Stimulated activated CD8-positive, alpha-beta memory T cell treated with anti-CD3 and anti-CD28 coated beads, Interleukin-12 subunit alpha, Interleukin-12 subunit beta, amount 100 ng/mL, for 1 hour (primary cell): ENCODE measurements at places on chromosomes 7 and 10.

DNA sequence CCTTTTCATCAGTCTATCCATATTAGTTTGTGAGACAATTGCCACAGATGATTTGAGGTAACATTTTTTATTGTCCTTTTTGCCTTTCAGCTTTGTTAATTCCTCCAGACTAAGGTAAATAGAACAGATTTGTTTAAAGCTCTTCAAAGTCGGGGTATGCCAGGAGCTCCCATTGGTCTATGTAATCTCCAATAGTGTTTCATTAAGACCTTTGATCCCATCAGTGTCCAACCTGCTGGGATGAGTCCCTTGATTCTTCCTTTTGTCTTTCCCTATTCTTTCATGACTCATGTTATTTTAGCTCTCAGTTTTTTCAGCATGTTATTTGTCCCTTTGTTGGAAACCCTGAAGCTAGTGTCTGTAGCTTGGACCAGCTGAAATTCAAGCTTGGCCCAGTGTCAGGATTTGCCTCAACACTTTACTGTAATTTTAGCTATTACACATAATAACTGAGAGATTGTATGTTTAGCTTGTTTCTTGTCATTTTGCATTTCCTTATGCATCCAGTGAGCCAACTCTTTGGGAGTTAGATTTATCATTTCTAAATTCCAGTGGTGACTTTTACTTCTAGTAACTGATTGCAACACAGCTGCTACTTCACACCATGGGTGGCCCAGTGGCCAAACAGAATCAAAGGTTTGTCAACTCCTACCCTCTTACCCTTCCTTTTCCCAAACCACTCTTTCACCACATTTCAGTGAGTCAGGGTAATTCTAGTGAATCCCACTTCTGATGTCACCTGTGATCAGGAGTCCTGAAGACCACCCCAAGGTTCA, 15.3 kb downstream of the AGBL3 start:
- DNase-seq: no peak

DNA sequence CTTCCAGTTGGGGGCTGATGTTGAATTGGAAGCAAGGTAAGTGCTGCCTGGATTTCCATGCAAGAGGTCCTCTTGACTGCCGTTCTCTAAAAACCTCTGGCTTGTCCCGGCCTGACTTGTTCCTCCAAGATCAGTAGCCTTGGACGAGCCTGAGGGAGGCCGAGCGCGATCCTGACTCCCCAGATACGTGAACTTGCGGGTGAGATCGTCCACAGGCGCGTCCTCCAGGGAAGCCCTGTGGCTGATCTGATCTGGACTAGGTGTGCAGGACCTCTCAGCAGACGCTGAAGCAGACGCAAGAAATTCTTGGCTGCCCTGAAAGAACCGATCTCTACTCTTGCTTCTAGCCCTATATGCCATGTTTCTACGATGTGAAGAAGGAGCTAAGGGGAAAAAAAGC, 29.7 kb downstream of the ZC3HAV1 start:
- no peak for DNase-seq

DNA sequence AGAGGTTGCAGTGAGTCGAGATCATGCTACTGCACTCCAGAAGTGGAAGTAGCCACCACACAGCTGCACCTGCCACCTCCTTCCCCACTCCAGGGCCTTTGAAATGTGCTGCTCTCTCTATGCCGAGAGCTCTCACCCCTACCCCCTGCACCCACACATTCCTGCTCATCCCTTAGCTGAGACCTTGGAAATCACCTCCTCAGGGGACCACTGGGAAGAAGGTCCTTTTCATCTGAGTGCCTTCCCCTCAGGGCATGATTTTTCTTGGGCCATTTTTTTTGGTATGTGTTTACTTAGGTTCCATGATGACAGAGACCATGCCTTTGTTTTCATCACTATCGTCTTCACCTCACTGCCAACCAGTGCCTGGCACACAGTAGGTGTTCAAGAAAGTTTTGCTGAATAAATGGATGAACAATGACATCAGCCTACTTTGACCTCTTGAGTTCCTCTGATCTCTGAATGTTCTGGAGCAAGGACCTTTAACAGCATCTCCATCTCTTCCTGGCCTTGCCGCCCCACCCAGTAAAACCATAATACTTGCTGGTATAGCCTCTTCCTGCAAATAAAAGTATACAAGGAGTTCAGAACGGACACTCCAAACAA, 166.6 kb upstream of the KLF14 start:
- DNase-seq: no peak

DNA sequence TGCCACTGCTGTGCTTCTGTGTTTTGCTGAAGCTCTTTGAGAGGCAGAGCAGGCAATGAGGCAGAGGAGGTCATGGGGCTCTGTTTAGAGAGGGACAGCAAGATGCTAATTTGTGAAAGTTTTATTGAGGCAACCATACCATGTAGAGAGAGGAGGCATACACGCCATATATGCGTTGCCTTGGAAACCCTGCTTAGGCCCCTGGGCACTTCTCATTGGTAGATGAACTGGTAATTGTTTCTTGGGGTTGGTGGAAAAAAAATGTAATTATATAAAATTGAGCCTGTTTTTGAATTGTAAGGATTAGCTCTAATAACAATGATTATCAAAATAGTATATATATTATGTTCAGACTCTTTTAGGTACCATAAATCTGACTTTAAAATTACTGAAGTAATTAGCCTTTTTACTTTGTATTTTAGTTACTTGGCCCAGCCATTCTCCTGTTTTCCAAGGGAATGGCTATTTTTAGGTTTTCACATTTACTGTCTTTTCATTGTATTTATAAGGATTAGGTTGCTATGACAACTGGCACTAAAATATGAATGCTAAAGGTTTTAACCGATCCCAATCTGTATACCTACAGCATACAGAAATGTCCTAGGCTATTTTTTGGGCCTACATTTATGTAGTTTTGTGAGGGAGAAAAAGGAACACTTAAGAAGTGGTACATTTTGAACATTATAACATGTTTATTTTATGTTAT, 52.4 kb downstream of the BZW2 start:
- DNase-seq: no peak

GRCh38 chr10:52677086-52677485, 95.5 kb downstream of the MBL2 start:
- DNase-seq: no peak

GRCh38 chr10:113455947-113456346, 96.9 kb upstream of the HABP2 start:
- no peak for DNase-seq

- DNase-seq: no peak
Observed at GRCh38 chr7:101185258-101185839, 5.3 kb upstream of the NAT16 start.

- no peak for DNase-seq
Observed at GRCh38 chr7:154729056-154729455, 273.9 kb downstream of the PAXIP1 start.

DNA sequence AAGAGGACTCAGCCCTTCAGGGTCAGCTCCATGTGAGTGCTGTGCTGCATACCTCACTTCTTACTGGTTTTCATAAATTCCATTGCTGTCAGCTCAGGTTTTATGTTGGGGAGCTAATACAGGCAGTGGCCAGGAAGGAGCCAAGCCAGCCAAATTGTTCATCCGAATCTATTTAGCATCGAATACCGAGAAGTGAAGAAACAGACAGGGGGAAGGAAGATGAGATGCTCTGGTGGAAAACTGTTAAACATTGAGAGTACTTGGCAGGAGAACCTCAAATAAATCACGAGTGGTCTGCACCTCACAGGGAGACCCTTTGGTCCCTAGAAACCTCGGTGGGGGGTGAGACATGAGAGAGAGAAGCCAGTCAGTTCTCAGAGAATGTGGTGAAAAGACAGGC, 196.0 kb upstream of the TMEM72 start:
- no peak for DNase-seq

DNA sequence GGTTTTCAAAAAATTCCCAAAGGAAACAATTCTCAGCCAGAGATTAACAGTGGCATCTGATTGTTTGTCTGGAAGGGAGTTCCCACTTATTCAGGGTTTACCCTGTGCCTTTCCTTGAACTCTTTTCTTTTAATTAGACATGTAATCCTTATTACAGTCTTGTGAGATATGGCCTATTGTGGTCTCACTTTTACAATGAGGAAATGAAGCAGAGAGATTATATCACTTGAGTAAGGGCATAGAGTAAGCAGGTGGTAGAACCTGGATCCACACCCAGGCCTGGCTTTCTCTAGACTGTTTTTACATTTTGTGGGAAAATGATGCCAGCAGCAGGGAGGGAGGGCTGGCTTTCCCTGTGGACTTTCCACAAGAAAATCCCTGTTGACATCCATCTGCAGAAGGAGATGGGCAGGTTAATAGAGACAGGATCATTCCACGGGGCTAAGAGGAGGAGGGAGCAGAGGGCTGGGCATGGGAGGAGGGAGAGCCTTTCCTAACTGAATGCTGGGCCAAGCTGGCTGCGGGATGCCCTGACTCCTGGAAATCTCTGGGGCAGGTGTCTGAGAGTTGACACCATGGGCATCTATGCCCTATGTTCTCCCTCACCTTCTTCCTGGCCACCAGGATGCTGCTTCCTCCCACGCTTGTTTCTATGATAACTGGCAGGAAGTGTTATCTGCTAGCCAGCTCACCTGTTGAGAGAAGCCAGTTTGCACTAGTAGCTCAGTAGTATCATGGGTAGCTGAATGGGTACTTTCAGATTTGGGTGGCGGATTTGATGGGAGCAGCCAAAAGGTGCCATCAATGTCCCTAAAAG, 28.7 kb upstream of the ARHGAP22 start:
- no peak for DNase-seq

DNA sequence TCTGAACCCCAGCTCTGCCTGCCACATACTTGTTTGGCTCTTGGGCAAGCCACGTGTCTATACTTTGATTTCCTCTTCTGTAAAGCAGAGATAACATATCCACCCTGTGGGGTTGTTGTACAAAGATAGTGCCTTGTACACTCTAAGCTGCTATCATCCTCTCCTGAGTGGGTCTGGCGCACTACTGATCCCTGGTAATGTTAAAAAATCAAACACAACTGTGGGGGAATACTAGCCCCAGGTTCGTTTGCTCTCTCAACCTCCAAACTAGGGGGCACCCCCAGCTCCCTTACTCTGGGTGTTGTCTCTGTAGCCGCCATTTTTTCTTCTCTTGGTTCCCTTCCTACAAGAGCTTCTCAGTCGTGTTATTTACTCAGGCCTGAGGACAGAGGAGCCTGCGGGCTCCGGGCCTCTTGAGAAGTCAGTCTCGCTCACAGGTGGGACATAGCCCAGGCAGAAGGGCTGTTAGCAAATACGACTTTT, 1.0 kb downstream of the POLM start:
- no peak for DNase-seq

- DNase-seq: no peak
Observed at GRCh38 chr7:29135846-29136245, 10.5 kb downstream of the CPVL start.

GRCh38 chr7:45889367-45890067, 1.2 kb downstream of the IGFBP1 start:
- no peak for DNase-seq

DNA sequence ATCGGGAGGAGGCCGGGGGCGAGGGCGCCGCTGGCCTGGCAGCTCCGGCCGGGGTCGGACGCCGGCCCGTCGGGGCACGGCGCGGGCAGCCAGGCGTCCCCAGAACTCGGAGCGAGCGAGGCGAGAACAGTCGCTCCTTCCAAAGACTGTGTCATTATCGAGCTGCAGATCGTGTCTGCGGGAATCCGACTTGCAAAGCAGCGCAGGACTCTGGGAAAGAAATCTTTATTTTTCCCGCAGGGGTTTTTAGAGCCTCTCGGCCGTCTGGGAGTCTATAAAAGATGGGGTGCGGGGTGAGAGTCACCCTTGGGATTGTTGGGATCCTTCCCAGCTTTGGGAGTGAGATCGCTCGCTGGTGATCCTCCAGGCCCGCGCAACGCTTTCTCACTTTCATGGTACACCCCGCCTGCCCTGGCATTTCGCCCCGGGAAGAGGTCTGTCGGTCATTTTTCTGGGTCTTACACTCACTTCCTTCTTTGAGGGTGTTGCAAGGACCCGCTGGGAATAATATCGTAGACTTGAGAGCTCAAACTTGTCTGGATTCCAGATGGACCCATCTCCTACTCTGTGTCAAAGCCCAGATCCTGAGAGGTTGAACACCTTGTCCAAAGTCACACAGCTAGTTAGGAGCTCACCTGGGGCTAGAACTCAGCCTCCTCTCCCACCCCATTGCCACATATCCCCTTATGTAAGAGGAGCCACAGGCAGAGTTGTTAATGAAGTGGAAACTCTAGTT, 1.0 kb downstream of the UBTD1 start:
- DNase-seq: no peak

GRCh38 chr7:36506820-36507219, 117.2 kb downstream of the ANLN start:
- no peak for DNase-seq

DNA sequence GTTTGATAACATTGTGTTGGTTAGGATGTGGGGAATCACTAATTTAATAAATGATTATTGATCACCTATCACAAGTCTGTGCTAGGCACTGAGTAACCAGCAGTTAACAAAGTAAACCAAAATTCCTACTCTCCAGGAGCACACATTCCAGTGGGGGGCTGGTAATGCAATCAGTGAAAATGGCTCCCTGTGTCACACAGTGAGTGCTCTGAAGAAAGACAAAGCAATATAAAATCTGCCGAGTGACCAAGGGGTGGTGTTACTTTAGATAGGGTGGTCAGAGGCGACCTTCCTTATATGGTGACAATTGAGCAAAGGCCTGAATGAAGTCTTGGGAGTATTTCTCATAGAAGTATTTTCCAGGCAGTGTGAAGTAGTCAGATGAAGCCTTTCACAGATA, 13.6 kb upstream of the SMC3 start:
- DNase-seq: no peak

DNA sequence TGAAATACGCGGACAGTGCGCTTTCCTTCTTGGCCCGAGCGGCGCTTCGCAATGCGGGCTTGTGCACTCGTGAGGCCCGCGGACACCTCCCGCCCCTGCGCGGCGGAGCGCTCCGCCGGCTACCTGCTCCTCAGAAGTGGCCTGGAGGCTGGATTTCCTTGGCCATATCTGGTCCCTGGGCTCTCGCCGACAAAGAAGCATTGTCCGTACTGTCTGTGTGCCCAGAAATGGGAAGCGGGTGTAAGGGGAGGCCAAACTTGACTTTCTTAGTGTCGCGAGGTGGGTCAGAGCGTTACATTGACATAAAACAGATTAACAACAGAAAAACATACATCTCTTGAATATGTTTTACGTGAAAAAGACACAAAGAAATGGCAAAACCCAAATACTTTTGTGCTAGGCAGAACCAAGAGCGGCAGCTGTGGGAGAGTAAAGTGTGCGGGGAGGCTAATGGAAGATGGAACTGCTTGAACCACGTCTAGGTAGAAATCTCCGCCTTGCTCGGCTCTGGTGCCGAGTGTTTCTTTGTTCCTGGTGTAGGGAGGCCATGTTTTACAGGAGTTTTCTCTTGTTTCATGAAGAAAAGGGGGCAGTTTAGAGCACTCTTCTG, 1.4 kb downstream of the LANCL2 start:
- peak; percentile 3 for DNase-seq

- no peak for DNase-seq
Observed at GRCh38 chr7:21944616-21945453, 864 bp downstream of the CDCA7L start.

DNA sequence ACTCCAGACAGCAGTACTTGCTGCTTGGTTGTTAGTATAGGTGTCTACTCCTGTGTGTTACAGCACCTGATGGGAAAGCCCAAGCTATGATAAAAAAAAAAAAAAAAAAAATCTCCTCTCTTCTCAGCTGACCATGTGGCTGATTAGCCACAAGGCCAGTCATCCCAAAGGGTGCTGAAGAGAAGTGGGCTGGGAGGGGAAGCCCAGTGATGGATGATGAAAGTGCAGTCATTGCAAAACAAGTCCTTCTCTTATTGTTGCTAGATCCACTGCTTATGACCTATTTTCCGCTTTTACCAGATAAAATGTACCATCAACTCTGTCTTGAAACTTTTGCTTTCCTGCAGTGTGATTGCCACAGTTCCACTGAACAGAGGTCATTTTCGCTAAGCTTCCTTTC, 1092.5 kb upstream of the C7orf33 start:
- DNase-seq: no peak
